SK-N-DZ (cell line): ENCODE measurements at places on chromosomes 7 and 10.

GRCh38 chr10:50250096-50250854 is 1.0 kb downstream of the ASAH2 start:
- DNase-seq: no peak

DNA sequence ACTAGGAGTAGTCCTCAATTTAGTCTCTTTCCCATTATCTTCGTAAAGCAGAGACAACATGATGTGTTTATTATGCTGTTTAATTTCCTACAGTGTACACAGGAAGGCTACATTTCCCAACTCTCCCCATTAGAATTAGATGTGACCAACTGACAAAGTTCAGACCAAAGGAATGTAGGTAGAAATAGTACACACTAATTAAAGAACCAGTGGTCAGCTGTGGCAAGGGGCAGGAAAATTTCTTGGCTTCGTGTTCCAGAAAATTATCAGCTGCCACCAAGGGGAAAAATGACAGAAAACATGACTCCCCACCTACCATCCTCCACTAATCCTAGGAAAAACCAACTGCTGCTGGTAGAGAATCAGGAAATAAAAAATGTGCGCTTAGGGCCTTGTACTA is 125.6 kb downstream of the PPP1R3A start:
- no peak for DNase-seq

- DNase-seq: no peak
These were observed 39.1 kb downstream of the TASOR2 start for GRCh38 chr10:5723692-5724091.

DNA sequence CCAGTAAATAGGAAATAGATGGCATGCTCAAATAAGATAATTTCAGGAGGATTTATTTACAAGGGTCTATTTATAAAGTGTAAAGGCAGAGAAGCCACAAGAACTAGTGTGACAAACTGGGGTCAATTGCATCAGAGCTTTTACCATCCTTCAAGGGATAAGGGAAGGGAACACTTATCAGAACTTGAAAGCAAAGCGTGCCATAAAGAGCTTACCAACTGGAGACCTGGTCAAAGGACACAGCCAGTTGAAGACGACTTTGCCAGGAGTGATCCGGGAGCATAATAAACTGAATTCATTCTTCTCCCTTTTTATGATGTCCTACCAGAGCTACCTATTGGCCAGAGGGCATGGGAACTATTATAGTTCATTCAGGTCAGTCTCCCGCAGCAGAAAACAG is 3.2 kb upstream of the PPP1R3A start:
- no peak for DNase-seq
